Lung (tissue), 17 donors: ENCODE measurements at places on chromosomes 16 and 17. TPM values are rescaled to one million over a fixed set of nuclear protein-coding genes. Genes with fewer than 3 reads are reported as not detected.

Gene SLC39A11
- total RNA-seq: 30.2 TPM

Gene ESRP2
- total RNA-seq: 65.5 TPM

Gene ULK2
- total RNA-seq: 22.7 TPM

Gene ZNF469
- 3.0 TPM for total RNA-seq

Gene NATD1
- 6.9 TPM for total RNA-seq

Gene CCDC154
- 1.3 TPM for total RNA-seq

Gene CD300LB
- 1.2 TPM for total RNA-seq

Gene PIK3R6
- 1.3 TPM for total RNA-seq

Gene CTRB2
- 14.6 TPM for total RNA-seq

Gene SNF8
- total RNA-seq: 38.0 TPM

Gene TP53TG3C
- total RNA-seq: not detected

Gene KRTAP4-2
- not detected for total RNA-seq

GRCh38 chr17:82931699-82932517 is 92.1 kb upstream of the ZNF750 start:
- DNase-seq: peak; percentile 50
- H3K4me3 ChIP-seq: no peak overlapping the region
- H3K27me3 ChIP-seq: no peaks in the 10 kb centered on the region

DNA sequence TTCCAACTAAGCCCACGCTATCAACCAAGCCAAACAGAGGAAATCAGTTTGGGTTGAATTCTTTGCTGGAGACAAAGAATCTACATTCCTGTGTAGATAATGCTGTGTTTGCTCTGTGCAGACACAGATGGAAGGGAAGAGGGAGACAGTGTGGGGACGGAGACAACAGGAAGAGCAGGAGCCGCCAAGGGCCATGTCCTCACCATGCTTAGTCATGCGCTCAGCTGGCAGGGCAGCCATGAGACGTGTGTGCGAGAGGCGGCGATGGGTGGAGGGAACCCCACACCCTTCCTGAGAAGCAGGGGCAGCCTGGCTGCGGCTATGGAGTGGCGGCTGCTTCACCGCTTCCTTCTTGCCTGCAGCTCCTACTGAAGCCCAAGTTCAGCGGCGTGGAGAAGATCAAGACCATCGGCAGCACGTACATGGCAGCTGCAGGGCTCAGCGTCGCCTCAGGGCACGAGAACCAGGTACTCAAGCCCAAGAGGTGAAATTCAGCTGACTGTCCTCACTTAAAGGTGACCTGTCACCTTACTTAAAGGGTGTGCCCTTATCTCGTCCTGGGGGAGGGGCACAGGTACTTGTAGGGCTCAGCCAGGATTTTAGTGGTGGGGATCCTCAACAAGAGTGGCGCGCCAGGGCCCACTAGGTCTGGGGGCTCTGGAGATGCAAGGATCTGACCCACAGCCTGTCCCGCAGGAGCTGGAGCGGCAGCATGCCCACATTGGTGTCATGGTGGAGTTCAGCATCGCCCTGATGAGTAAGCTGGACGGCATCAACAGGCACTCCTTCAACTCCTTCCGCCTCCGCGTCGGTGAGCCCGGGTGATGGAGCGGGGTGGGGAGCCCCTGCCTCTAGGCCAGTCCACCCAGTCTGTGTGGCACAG is 47.5 kb downstream of the ADCY7 start:
- no peaks in the 10 kb centered on the region for H3K4me1 ChIP-seq
- H3K27ac ChIP-seq: no peak overlapping the region
- no peaks in the 10 kb centered on the region for H3K27me3 ChIP-seq

DNA sequence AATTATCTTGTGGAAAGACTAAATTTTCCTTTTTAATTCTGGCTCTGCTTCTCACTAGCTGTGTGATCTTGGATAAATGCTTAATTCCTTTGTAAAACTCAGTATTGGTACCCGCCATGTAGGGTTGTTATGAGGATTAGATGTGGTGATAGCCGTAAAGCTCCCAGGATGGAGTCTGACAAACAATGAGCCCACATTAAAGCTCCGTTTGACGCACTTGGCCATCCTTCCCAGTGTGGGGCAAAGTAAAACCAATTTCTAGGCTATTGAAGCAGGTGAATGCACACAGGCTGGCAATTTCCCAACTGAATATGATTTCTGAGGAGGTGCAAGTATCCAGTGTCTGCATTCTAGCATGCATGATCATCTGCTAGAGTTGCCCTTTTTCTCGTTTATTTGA is 123.6 kb downstream of the MRTFB start:
- no peaks in the 10 kb centered on the region for H3K27me3 ChIP-seq
- DNase-seq: no peak
- no peak overlapping the region for H3K4me3 ChIP-seq

DNA sequence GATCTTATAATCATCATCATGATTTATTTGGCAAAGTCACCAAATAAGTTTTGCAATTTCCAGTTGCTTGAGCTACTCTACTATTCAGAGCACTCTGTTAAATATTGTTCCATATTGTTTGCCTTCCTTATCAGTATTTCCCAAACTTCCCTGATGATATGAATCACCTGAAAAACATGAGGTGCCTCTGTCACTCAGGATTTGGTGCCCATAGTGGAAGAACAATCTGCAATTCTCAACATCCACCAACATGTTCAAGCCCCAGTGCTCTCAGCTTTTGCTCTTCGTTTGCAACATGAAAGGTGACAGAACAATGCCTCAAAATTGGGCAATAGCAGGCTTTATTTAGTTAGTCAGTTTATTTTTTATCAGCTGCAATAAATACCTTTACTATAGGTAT is 28.6 kb upstream of the WSB1 start:
- H3K27me3 ChIP-seq: no peaks in the 10 kb centered on the region
- no peak for DNase-seq
- peaks cover 4% of the 10 kb centered on the region for H3K4me1 ChIP-seq
- no peaks in the 10 kb centered on the region for H3K36me3 ChIP-seq
- no peak overlapping the region for H3K4me3 ChIP-seq
- H3K27ac ChIP-seq: no peak overlapping the region

DNA sequence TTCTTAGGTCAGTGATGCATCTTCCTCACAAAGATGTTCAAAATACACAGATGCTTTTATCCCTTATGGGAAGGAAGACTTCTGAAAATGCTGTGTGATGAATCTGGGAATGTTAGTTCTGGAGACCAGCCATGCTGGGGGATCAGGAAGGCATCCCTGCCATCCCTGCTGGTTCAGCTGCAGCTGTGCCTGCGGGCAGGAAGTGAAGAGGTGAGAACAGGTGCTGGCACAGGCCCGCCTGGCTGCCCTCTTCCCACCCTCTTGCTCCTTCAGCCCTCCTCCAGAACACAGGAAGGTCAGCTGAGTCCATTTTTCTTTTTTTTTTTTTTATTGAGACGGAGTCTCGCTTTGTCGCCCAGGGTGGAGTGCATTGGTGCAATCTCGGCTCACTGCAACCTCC is 15.2 kb downstream of the RAB11FIP3 start:
- DNase-seq: no peak
- no peak overlapping the region for H3K4me3 ChIP-seq

DNA sequence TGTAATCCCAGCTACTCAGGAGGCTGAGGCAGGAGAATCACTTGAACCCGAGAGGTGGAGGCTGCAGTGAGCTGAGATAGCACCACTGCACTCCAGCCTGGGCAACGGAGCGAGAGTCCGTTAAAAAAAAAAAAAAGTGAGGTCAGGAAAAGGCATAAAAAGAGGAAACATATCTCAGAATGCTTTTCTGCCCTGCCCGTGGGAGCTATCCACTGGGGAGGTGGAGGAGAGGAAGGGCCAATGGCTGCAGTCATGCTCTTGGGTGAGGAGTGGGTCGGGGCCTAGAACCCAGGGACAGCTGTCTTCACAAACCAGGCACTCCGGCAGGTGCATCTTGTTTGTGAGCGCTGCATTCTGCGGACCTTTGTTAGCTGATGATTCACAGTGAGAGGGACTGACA is 60.0 kb upstream of the CDC42EP4 start:
- H3K27ac ChIP-seq: no peak overlapping the region
- DNase-seq: no peak
- H3K4me3 ChIP-seq: no peak overlapping the region
- no peaks in the 10 kb centered on the region for H3K27me3 ChIP-seq

DNA sequence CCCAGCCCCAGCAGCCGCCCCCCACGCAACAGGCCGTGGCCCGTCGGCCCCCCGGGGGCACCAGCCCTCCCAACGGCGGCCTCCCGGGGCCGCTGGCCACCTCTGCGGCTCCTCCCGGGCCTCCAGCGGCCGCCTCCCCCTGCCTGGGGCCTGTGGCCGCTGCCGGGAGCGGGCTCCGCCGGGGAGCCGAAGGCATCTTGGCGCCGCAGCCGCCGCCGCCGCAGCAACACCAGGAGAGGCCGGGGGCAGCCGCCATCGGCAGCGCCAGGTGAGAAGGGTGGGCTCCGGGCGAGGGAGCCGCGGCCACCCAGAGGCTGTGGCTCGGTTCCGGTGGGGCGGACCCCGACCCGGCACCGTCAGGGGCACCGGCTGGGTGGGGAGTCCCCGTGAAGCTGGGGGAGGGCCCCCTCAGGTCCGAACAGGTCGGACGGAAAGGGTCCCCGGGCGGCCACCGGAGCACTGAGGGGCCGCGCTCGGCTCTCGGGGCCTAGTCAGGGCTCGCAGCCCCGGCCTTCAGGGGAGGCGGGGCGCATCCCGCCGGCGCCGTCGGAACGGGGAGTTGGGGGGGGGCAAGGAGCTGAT is 583 bp downstream of the ATXN2L start:
- H3K27me3 ChIP-seq: no peaks in the 10 kb centered on the region
- no peak for DNase-seq
- H3K36me3 ChIP-seq: peaks cover 27% of the 10 kb centered on the region
- H3K4me1 ChIP-seq: peaks cover 6% of the 10 kb centered on the region

DNA sequence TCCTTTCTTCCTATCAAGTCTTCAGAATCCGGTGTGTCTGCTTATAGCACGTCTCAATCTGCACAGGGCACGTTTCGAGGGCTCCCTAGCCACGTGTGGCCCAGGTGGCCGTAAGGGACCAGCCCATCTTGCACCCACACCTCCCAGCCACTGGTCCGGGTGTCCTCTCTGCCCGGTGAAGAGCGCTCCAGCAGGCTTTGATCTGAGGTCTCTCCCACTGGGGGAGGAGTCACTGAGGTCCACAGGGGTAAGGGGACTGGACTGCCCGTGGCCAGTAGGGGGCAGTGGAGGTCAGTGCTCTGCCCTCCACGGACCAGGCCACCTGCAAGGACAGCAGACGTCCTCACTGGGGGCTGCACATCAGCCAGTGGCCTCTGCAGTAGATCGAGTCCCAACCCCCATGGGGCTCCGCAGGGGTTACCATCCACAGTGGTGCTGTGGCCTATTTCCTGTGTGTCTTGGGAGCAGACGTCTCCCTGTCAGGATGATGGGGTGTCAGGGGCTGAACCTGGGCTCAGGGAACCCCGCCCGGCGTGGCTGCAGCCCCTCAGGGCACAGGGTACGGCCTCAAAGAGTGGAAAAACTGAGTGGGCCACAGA is 204.1 kb upstream of the CIBAR2 start:
- H3K36me3 ChIP-seq: no peaks in the 10 kb centered on the region
- peaks cover 28% of the 10 kb centered on the region for H3K4me1 ChIP-seq
- peak; percentile 51 for DNase-seq
- H3K27ac ChIP-seq: no peak overlapping the region
- H3K4me3 ChIP-seq: no peak overlapping the region
- H3K27me3 ChIP-seq: no peaks in the 10 kb centered on the region

DNA sequence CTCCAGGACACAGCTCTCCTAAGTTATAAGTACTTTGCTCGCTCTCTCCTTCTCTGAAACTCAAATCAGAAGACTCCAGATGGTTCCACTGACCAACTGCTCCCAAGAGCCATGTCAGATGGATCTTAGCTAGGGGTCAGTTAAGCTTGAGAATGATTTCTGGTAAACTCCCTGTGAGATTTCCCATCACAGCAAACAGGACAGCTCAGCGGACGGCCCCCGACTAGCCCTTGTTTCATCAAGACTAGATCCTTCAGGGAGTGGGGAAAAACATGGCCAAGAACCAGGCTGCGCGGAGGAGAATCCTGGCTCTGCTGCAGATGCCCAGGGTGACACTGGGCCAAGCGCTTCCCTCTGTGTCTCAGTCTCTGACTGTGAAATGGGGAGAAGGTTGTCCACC is 159.8 kb downstream of the C16orf78 start:
- peaks cover 19% of the 10 kb centered on the region for H3K4me1 ChIP-seq
- no peaks in the 10 kb centered on the region for H3K27me3 ChIP-seq
- no peaks in the 10 kb centered on the region for H3K36me3 ChIP-seq
- no peak overlapping the region for H3K27ac ChIP-seq
- no peak for DNase-seq
- no peak overlapping the region for H3K4me3 ChIP-seq

DNA sequence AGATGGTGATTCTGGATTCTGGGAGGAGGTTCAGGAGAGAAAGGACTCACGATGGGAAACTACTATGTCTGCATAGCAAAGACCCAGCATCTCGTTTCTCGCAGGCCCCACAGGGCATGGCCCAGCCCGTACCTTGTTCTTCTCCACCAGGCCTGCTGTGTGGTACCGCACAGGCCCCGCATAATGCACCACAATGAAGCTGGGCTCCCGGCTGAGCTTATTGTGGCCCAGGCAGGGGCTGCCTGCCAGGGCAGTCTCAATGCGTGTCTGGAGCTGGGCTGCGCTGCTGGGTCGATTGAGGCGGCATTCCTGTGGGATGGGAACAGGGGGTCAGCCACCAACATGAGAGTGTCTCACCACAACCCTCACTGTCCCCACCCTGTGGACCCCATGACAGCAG is 20.4 kb downstream of the ZNHIT3 start:
- no peaks in the 10 kb centered on the region for H3K4me1 ChIP-seq
- no peak overlapping the region for H3K27ac ChIP-seq
- peaks cover 19% of the 10 kb centered on the region for H3K36me3 ChIP-seq
- no peaks in the 10 kb centered on the region for H3K27me3 ChIP-seq
- H3K4me3 ChIP-seq: no peak overlapping the region

DNA sequence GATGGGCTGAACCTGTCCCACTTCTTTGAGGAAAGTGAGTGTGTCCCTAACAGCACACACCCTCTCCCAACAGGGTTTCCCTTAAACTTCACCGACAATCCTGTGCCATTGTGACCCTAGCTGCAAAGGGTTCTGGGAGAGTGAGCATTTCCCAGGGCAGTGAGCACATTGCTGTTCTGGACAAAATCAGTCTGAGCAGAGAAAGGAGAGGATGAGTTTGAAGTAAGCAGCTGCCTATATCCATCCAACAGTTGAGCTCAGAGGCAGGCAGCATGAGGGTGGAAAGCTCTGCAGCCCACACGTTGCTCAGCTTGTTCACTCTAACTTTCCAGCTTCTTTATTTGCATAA is 296.5 kb upstream of the MAF start:
- H3K4me3 ChIP-seq: no peak overlapping the region
- no peak for DNase-seq
- H3K27ac ChIP-seq: no peak overlapping the region
- no peaks in the 10 kb centered on the region for H3K27me3 ChIP-seq
- H3K4me1 ChIP-seq: no peaks in the 10 kb centered on the region
